ENCODE measurements at places on chromosomes 2 and 18. TPM values are rescaled to one million over a fixed set of nuclear protein-coding genes. Genes with fewer than 3 reads are reported as not detected.
A peak's percentile ranks its signal among the peaks of the same experiment; 100 is the strongest.

DNA sequence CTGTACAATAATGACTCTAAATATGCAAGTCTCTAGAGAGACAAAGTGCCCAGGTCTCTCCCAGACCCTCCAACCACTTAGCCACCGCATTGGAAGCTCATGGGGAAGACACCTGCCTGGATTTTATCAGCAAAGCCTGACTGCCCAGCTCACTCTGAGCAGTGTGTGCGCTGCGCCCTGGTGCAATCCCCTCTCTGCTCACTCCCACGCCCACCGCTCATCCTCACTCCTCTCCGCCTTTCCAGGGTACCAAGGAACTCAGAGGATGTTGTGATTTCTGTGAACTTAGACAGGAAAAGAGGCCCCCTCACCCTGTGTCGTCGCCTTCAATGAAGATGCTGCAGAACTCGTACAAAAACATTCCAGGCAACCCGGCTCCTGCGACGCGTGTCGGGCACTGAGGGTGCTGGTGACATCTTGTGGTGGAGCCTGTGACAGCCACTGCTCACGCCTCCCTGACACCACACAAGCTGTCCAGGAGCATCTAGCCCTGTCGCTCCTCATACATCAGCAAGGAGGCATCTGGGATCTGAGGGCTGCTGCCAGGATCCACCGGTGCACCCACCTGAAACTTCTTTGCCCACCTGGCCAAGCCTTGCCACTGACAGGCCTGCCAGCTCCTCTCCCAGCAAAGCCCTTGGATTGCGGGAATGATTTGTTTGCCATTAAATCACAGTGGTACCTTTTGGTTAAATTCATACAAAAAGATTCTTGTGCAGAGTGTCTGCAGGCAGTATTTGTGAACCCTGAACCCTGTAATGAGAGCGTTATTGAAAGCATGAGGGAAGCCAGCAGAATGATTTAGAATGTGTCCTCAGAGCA lies 220.4 kb downstream of the ZNF516 start:
- DNase-seq: no peak

- DNase-seq: no peak
Observed at GRCh38 chr2:23745726-23746105, 181.2 kb downstream of the ATAD2B start.

GRCh38 chr2:80269806-80270205 lies 34.7 kb downstream of the LRRTM1 start:
- DNase-seq: no peak

- DNase-seq: no peak
Observed at GRCh38 chr2:239285932-239286230, 114.9 kb downstream of the HDAC4 start.

DNA sequence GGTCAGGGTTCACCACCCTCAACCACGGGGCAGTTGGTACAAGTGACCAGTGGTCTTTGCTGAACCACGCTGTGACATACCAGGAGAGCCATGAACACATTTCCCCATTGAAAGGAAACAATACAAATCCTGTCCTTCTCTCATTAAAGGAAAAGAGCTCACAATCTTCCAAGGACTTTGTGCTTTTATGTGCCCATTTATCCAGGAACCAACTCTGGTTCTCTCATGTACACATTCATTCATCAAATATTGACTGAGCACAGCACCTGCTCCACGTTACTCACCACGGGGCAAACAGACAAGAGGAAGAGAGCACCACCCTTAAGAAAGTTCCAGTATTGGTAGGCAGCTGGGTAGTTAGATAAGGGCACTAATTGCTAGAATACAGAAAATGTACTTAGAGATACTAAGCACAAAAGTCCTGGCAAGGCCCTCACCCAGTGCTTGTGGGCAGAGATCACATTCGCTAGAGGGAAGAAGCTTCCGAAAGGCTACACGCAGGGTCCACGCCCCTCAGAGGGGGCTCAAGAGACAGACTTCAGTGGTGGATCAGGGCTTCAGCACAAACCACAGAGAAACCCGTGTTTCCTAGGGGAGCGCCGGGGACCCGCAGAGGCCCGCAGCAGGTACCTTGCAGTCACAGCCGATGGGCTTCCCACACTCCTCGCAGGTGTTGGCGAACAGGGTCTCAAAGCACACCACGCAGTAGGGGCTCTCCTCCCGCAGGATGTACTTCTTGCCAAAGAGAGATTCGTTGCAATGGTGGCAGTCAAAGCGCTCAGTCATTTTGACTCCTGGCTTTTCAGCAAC lies 12.9 kb downstream of the FHL2 start:
- DNase-seq: no peak

- no peak for DNase-seq
Observed at GRCh38 chr18:76506974-76507764, 12.1 kb upstream of the ZNF516 start.

- no peak for DNase-seq
Observed at GRCh38 chr2:109080109-109080508, 48.9 kb upstream of the SH3RF3 start.

GRCh38 chr2:23618794-23619530 lies 234.0 kb downstream of the KLHL29 start:
- DNase-seq: peak; percentile 50

- peak; percentile 82 for DNase-seq
Observed at GRCh38 chr2:12064153-12064552, 317.7 kb downstream of the LPIN1 start.

DNA sequence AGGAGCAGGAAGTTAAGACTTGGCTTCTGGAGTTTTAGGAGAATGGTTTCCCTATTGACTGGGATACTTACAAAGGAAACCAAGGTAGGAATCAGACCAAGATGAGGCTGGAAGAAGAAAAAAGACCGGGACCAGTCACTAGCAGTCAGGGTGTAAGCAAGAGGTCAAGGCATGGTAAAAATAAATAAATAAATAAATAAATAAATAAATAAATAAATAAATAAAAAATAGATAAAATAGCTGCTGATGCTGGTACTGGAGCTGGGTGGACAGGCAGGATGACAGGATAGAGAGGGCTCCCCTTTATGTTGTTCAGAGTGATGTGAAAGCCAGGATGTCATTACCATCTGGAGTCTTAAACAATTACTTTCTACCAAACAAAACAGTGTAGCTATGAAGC lies 89.9 kb downstream of the MYO5B start:
- DNase-seq: no peak

DNA sequence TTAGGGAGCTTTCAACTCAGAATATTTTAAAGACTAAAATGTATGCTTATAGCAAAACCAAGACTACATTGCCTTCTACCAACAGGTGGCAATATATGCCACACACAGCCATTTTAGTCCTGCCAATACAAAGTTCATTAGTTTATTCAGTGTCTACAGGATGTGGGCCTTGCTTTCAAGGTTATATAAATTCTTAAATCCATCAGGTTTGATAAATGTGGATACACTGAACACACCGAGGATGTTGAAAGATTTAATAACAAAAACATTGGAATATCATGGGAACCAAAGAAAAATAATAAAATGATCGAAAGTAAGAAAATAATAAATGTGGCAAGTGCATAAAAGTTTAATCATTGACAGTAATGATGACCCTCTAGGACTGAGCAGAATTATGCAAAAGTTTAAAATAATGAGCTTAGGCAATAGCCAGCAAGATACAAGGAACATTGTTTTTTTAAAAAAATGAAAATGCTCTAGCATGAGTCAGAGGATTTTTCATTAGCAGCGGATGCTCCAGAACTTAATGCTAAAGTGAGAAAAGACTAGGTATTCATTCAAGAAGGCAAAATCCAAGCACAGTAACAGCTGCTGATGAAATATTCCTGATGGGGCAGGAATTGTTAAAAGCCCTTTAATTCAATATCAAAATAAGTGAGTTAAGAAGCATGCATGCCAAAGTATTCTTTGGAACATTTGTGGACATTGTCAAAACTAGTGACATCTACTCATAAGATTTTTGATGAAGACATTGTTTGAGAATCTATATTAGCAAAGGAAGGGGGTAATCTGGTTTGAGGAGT lies 14.2 kb downstream of the SCN9A start:
- no peak for DNase-seq

DNA sequence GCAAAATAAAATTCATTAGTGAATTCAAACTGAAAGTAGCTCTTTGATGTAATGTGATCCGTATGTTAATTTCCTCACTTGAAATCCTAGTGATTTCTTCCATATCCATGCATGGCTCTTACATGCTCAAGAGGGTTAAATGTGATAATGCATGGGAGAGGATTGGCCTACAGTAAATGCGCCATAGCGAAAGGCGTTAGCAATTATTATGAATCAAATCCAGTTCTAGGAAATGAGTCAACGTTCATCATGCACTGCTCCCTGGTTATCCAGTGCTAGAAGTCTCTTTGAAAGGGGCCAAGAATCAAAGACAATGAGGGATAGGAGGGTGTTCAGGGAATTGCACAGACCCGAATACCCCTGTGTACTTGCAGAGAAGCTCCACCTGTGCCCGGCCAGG lies 101.4 kb upstream of the RASGRP3 start:
- DNase-seq: no peak

- no peak for DNase-seq
Observed at GRCh38 chr2:40230707-40231432, 221.0 kb downstream of the SLC8A1 start.

DNA sequence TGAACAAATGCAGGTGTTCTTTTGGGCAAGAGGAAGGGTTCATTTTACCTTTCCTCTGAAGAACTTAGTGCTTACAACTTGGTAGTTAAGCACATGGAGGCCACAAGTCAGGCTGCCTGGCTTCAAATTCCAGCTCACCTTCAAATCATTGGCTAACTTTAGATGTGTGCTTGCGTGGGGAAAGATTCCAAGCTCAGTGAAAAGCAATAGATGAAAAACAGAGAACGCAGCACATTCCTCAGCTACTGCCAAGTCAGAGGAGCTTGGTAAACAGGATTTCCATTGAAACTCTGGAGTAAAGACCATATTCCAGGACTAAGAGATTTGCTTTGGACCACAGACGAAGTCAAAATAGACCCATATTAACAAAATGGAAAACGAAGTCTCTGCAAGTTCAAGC lies 96.3 kb upstream of the ASB18 start:
- DNase-seq: no peak

DNA sequence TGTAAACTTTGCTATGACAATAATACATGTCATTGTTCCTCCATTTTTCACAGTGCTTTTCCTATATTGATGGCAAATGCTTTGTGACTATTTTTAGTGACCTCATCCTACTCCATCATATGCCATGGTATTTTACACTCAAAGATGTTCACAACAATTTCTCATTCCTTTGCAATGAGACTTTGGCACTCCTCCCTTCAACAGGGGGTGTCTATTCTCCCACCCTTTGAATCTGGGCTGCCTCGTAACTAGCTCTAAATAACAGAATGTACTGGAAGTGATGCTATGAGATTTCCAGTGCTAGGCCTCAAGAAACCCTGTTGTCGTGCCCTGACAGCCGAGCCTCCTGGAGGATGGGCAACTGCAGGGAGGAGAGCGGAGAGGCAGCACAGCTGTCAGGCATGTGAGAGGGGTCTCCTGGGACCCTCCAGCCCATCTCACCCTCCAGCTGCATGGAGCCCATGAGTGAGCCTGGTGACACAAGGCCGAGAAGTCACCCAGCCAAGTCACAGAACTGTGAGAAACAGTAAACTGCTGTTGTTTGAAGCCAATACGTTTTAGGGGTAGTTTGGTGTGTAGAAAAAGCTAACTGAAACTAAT lies 103.1 kb upstream of the APCDD1 start:
- DNase-seq: no peak

GRCh38 chr2:223566396-223566795 lies 35.8 kb downstream of the SCG2 start:
- no peak for DNase-seq

- no peak for DNase-seq
Observed at GRCh38 chr2:102703748-102704147, 58.1 kb upstream of the TMEM182 start.

DNA sequence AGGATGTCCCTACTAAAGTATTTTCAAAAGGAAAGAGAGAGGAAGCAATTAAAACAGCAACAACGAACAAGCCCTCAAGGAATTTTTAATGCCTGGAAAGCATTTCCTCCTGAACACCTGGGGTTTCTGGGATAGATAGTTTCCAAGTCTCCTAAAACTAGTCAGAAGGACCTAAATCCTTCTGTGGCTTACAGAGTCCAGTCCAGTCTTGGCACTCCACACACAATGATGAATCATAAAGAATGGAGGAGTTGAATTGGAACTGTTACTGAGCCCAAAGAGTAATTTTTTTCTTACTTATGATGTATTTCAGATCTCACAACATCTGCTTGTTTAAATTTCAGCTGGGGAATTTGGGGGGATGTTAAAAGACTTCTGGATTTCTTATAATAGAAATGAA lies 144.6 kb upstream of the SETBP1 start:
- DNase-seq: no peak

DNA sequence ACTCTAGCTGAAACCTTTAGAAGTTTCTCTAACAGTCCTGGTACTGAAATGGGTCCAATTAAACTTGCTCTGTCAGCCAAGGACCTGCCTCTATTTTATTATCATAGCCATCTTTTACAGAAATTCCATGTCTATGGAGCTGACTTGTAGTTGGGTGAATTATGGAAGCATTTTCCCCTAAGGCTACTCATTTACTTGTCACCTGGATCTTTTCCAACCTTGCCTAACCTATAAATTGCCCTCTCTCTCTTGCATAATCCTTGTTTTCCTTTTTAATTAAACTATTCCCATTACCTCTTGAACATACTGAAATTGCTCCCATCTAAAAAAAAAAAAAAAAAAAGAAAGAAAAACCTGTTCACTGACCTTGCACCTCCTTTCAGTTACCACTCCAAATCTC lies 74.6 kb upstream of the DOK6 start:
- DNase-seq: no peak

GRCh38 chr18:12721495-12722275 lies 18.8 kb downstream of the PSMG2 start:
- no peak for DNase-seq

DNA sequence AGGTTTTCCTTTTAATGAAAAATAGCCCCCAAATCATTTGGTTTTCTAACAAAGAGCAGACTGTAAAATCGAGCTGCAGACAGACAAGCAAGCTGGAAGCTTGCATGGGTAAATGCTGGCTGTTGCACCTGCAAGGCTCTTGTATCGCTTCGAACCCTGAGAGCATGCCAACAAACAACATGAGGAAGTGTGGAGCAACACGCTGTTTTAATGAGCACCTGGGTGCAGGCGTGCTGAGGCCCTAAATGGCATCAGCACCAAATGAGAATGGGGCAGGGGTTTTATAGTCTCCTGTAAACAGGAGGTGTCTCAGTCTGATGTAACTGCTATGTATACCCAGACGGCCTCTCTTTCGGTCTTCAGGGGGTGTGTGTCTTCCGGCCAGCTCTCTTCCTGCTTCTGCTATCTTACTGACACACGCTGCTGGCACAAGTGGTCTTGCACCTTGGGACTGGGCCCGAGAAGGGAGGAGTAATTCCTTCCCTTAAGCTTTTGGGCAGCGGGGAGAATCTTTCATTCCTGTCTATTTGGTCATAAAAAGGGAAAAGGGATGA lies 31.9 kb upstream of the CDH2 start:
- DNase-seq: no peak

Gene POLR1A
- 51.7 TPM for total RNA-seq

Gene ALPG
- not detected for total RNA-seq

Gene ATF2
- 62.8 TPM for total RNA-seq

Gene SCG2
- 0.21 TPM for total RNA-seq

Gene C2orf66
- total RNA-seq: 1.3 TPM

Gene CNNM3
- total RNA-seq: 15.7 TPM

Gene SETBP1
- total RNA-seq: 79.6 TPM

Gene SGO2
- 31.0 TPM for total RNA-seq

Gene TRIM54
- 0.33 TPM for total RNA-seq

Gene DSC3
- not detected for total RNA-seq

Gene CLEC4F
- 8.9 TPM for total RNA-seq

Gene SKA1
- 18.8 TPM for total RNA-seq

Gene UGT1A6
- not detected for total RNA-seq
